ENCODE measurements at places on chromosomes 16 and 17. TPM values are rescaled to one million over a fixed set of nuclear protein-coding genes. Genes with fewer than 3 reads are reported as not detected.

Gene CDC42EP4
- 53.0 TPM for total RNA-seq

DNA sequence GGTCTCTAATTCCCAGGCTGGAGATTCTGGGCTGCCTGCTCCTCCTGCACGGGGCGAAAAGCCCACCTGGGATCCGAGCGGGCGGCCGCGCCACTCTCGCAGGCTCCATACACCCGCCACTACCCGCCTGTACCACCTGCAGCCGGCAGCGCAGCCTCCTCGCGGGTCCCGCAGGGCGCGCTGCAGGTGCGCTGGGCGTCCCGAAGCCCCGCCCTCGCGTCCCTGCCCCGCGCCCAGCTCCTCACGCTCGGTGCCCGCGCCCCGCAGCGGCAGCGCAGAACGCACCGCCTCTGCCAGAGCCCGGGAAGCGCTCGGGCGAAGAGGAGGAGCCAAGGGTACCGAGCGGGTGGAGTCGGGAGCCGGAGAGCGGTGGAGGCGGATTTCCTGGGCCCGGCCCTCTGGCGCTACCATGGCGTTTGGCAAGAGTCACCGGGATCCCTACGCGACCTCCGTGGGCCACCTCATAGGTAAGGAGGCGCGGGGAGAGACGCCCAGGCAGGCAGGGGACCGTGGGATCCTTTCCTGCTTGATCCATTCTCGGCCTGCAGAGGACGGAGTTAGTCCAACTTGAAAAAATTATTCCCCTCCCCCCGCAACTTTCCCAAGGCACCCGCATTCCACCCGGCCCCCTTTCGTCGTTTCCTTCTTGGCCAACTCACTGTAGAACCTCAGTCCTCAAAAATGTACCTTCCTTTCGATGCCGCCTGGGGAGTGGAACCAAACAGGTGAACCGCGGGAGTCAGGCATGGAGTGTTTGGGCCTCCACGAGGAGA lies at the start of gene TOM1L1:
TSS of gene TOM1L1 (plus strand) at position 396 of the 773 bp plus-strand sequence. CDS start at position 410, 14 bp downstream.
- DNase-seq: peak; percentile 82

Gene MMP25
- total RNA-seq: 1.3 TPM

DNA sequence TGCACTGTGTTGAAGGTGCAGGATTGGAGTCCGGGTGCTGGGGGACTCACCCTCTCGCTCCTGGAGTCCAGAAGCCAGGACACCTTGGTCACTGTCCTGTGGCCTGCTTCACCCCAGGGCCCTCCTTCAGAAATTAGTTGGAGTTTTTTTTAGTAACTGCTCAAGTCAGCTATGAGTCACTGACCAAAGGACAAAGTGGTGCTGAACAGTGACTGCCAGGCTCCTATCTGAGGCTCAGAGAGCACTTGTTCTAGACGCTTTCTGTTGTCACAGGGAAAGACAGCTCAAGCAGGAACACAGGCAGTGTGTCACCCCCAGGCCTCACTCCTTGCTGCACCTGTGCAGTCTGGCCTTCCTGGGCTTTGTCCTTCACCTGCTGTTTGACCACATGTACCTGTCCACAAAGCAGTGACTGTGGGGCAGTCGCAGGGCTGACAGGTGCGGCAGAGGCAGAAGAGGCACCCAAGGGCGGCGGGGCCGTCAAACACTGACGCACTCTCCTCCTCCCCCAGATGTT lies 4.1 kb upstream of the FAAP100 start:
- no peak for DNase-seq

DNA sequence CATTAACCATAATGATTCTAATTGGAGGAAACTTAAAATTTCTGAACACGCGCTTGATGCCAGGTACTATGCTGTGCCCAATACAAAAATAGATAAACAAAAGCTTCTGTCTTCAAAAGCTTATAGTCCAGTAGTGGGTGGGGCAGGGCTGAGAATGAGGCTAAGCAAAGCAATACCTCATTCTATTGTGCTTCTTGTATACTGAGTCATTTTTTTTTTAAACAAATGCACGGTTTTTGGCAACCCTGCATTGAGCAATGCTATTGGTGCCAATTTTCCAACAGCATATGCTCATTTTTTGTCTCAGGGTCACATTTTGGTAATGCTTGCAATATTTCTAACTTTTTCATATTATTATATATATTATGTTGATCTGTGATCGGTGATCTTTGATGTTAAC lies 34.7 kb upstream of the HNF1B start:
- no peak for DNase-seq

DNA sequence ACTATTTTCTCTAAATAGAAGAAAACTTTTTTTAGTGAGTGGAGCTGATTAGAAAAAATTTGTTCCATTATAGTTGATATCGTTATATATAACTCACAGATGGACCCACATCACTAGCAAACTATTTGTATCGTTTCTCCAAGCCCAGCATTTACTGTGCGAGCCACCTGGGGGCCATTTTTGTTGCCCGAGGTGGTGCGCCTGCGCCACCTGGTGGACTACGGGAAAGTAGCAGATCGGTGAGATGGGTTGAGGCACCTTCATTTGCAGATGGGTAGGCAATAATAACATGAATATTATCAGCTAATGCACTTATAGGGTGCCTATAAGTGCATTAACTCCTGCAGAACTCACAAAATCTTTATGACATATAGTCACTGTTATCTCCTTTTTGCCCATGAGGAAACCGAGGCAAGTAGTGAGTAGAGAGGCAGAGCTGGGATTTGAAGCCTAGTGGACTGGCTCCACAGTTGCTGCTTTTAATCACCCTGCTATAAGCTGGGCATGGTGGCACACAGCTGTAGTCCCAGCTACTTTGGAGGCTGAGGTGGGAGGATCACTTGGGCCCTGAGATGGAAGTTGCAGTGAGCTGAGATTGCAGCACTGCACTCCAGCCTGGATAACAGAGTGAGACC lies 23.2 kb upstream of the NTN1 start:
- peak; percentile 76 for DNase-seq

DNA sequence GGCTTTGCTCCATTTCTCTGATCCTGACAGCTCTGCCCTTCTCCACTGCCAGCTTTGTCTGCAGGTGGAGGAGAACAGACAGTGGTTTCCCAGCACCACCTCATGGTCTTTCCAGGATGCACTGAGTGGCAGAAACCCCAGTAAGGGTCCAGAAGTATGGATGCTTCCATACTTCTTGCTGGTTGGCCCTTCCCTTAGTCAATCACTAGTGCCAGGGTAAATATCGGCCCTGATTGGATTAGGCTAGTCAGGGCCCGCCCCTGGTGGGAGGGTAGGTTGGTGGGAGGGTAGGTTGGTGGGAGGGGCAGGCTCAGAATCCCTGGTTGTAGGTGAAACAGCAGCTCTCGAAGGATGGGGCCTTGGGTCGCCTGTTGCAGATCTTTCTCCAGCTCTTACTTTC lies 10.2 kb downstream of the RNF213 start:
- DNase-seq: no peak

DNA sequence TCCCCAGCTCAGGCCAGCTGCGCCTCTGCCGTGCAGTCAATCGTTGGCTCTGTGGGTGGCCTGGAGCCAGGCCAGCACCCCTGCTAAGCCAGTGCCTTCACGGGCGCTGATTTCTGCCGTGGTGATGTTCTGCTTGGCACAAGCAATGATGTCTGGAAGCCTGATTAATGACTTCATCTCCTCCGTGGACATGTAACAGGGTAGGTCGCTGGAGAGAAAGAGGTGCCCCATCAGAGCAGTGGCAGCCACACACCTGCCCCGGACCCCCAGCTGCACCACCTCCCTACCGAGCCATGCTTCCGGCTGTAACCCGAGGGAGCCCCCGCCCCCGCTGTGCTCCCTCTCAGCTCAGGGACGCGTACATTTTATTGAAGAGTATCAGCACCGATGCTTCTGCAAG lies 1.9 kb downstream of the ARL16 start:
- DNase-seq: peak; percentile 45

Gene TIMP2
- 114 TPM for total RNA-seq

DNA sequence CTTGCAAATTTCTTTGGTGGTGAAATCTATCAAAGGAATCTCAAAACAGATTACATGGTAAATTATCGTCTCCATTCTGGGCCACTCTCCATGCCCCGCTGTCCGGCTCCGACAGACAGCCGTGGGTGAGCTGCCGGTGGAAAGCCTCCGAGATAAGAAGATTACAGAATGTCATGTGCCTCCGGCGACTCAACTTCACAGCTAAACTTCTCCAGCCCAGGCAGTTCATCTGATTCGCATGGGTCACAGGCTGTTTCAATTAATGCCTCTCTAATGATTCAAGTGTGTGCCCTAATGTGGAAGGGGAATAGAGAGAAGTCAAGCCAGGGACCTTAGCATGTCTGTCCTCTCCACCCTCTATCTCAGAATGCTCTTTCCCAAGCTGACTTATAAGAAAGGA lies 520.8 kb upstream of the ZFHX3 start:
- no peak for DNase-seq

- DNase-seq: peak; percentile 90
These were observed 3.6 kb downstream of the OSGIN1 start for GRCh38 chr16:83956336-83957289.

- DNase-seq: no peak
These were observed 5.3 kb upstream of the WDR24 start for GRCh38 chr16:695355-696089.

DNA sequence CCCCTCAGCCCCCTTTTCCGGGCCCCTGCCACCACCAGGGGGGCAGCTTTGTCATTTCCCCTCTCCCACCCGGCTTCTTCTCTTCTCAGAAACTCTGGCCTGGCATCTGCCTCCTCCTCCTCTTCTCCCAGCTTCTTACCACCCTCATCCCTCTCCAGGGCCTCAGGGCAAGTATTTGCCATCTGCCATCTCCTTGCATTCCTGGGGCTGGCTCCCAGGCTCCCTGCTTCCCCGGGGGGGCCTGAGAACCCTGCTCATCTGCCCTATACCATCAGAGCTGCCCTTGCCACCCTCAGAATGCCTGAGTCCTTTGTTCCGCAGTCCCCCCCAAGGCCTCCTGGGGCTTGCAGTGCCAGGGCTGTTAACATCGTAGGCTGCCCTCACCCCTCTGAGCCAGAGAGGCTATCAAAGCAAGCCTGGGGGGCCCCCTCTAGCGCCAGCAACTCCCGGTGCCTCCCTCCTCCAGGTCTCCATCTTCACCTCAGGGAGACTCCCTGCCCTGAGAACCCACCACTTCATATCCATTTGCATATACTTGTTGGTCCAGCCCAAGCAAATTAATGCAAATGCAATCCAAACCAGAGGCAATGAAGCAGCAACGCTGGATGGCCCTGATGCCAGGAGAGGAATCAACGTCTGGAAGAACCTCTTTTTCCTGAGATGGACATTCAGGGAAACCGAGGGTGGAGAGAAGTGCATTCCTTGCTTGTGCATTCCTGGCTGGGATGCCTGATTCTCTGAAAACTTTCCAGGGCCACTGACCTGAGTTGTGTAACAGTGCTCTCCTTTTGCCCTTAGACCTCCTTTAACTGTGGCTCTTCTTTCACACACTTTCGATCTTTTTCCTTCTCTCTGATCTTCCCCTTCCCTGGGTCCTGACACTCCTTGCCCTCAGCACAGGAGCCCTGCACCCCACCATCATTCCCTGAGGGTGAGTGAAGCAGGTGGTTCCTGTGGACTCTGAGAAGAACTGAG lies 20.7 kb upstream of the SP2 start:
- no peak for DNase-seq

GRCh38 chr17:73304971-73305812 lies 6.6 kb downstream of the CDC42EP4 start:
- DNase-seq: peak; percentile 75

Gene TP53TG3D
- total RNA-seq: 0.89 TPM

DNA sequence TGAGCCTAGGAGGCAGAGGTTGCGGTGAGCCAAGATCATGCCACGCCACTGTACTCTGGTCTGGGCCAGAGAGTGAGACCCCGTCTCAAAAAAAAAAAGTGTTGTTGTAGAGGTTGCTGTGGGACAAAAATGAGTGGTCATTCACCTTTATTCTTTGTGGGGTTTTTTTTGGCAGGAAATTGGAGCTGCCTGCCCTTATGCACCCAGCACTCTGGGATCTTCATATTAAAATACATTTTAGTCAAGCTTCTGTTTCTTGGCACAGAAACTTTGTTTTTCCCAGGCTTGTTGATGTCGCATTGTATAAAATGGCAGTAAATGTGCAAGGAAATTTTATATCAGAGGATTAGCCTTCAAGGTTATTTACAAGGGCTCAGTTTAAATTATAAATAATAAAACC lies 174.3 kb downstream of the FTO start:
- no peak for DNase-seq

Gene SLC38A8
- 0.78 TPM for total RNA-seq

DNA sequence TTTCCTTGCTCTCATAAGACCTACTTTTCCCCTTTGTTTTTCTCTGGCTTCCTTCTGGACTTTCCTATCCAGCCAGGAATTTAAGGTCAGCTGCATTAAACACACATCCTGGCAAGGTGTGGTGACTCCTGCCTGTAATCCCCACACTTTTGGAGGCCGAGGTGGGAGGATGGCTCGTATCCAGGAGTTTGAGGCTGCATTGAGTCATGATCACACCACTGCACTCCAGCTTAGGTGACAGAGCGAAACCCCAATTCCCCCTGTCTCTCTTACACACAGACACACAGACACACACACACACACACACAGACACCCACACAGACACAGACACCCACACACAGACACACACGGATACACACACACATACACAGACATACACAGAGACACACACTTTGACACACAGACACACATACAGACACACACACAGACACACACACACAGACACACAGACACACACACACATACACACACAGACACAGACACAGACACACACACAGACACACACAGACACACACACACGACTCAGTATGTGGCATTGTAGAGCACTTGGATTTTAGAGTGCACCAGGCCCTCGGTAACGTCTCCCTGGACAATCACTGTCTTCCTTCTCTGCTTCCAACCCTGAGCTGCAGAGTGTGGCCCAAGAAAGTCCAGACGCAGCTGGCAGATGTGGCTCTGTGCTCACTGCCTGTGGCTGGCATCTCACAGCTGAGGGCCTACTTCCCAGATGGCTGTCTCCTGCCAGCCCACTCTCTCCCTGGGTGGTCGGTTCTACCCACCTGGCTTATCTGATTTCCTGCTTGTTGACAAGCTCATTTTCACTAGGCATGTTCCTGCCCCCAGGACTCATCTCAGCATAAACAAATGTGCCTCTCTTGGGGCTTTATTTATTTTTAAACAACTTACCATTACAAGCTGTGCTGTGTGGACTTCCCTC lies 39.0 kb downstream of the NLRP1 start:
- DNase-seq: no peak

GRCh38 chr17:82397449-82398335 lies 20.5 kb upstream of the HEXD start:
- no peak for DNase-seq

DNA sequence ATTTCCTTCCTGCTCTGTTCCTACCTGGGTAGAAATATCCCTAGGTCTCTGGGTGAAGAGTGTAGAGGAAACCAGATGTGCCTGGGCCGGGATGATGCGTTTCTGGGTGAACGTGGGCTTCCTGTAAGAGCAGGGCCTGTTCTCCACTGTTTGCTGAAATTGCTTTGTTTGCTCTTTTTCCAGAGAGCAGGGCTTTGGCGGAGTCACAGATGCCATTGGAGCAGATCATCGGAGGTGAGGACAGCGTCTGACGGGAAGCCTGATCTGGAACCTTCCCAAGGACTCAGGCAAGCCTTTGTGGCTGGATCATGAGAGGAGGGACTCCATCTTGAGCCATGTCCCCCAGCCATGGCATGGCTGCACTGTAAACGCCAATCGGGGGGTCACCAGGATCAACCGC lies 15.4 kb downstream of the DHODH start:
- DNase-seq: no peak

Gene UMOD
- total RNA-seq: not detected

Gene POLR2A
- total RNA-seq: 32.9 TPM

Gene ITGAL
- 1.5 TPM for total RNA-seq

Gene ZMYND15
- not detected for total RNA-seq

- DNase-seq: no peak
These were observed 80.9 kb upstream of the NLRP1 start for GRCh38 chr17:5665164-5665563.

Gene IL32
- 42.6 TPM for total RNA-seq

- no peak for DNase-seq
These were observed 5.3 kb upstream of the NF1 start for GRCh38 chr17:31089471-31089870.

- peak; percentile 56 for DNase-seq
These were observed 20.1 kb upstream of the KRT19 start for GRCh38 chr17:41547921-41548843.
